A673 (cell line): ENCODE measurements at places on chromosomes 5 and 9.

DNA sequence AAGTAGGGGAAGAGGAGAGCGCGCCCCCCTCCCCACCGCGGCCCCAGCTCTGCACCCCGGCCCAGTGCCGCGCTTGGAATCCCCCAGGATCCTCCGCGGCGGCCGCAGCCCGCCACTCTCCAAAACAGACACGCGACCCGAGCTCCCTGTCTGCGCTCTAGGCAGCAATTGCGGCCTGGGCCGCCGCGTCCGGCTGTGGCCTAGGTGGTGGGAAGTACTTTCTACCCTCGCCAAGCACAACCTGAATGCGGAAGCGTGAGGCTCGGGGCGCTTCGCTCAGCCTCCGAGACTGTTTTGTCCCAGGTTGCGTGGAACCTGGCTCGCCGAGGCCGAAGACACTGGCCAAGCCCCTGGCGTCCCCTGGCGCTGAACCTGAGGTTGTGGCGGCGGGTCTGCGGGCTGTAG is 3.3 kb upstream of the FOXB2 start:
- no peak for DNase-seq

DNA sequence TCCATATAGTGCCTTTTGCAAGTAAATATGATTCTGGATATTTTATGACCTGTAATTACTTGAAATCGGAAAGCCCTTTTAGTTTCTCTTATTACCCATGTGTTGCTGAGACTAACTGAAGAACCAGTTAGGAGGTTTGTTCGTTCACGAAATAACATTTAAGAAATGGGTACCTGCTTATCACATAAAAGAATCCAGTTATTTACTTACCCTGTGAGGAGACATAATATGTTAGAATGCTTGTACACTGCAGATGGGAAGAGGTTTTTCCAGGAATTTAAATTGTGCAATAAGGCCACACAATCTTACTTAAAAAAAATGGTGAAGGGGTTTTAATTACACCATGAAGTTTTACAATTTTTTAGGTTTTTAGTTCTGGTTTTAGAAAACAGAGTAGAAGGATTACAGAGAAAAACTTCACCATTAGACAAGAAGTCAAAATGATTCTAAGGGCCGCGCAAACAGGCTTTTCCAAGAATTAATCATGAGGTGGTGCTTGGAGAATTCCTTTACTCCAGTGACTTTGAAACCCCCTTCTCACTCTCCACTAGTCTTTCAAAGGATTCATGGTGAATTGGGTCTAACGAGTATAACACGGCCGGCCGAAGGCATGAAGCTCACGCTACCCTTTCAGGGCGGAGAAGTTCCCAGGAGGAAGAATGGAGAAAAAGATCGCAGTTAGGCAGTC is 1.1 kb upstream of the PTGER4 start:
- no peak for DNase-seq

DNA sequence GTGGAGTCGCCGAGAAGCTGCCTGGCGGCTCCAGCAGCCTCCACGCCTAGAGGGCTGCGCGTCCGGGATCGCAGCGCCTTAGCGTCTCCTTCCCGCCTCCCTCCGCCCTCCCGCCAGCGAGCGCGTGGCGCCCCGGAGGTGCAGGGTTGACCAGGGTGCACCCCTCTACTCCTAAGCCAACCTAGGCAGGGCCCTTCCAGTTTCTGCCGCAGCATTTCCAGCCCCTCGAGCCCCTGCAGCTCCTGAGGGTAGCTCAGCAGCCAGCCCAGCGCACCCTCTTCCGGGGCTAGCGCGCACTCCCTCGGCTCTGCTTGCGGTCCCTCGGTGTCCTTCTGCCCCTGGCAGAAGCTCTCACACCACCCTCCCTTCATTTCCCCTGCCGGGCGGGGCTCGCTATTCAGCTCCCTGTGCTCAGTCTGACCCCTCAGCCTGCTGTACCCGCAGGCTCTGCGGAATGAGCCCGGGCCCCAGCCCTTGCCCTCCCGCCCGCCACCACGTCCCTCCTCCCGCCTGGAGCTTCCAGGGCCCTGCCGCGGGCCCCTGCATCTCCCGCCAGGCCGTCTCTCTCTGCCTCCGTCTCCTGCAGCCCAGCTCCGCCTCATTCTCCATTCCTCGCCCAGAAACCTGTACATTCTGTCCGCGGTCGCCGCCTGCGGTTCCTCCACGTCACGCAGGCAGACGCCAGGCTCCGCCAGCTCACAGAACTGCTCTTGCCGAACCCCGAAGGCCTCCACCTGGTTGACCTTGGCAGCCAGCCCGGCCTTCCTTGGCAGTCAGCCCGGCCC is 61.8 kb downstream of the SPATA31C2 start:
- peak; percentile 84 for DNase-seq

- no peak for DNase-seq
Observed at GRCh38 chr9:6929441-6930215, 171.9 kb downstream of the KDM4C start.

GRCh38 chr5:133698646-133699526 is 86.5 kb upstream of the FSTL4 start:
- DNase-seq = no peak

DNA sequence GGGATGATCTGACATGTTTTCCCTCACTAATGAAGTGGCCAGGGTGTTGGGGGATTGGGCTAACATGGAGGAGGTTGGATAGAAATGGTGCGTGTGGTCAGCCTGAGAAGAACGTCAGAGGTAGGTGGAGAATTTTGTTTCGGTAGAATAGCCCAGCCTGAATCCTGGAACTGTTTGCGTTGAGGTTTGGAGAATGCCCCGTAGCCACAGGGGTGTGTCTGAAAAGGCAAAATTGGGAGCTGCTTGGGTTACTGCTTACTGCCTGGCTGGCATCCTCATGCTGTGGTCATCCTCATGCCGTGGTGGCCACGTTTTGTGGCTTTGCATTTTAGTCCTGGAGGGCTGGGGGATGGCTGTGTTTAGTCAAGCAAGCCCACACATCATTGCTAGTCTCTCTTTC is 236.9 kb downstream of the GOLPH3 start:
- DNase-seq = no peak

GRCh38 chr5:157020511-157021222 is 38.2 kb downstream of the HAVCR1 start:
- DNase-seq = no peak

GRCh38 chr5:74408150-74409043 is 232.1 kb downstream of the ENC1 start:
- DNase-seq = no peak
